Activated CD4-positive, alpha-beta memory T cell treated with anti-CD3 and anti-CD28 coated beads for 36 hours (primary cell): ENCODE measurements at places on chromosomes 6 and 20.
A peak's percentile ranks its signal among the peaks of the same experiment; 100 is the strongest.

GRCh38 chr6:41577356-41578216, 31.4 kb downstream of the FOXP4 start:
- peaks cover 4% of the 10 kb centered on the region for H3K36me3 ChIP-seq
- no peaks in the 10 kb centered on the region for H3K27me3 ChIP-seq
- H3K27ac ChIP-seq, result no peak overlapping the region
- DNase-seq, result no peak
- H3K4me1 ChIP-seq, result no peaks in the 10 kb centered on the region

DNA sequence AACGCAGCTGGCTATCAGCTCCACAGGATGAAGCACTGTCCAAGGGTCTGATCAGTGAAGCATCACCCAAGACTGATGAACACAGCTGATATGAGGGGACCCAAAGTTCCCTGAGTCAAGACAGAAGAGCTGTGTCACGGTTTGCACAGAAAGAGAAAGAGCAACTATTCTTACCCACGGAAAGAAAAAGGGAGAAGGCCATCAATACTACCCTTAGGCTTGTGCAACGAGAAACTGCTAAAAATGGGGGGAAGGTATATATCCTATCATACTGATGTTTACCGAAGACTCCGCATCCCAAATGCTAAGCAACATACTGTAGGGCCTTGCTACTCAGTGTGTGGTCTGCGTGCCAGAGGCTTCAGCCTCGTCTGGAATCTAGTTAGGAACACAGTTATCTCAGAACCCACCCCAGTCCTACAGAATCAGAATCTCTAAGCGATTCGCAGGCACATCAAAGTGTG, 665 bp downstream of the FASTKD5 start:
- peak overlapping the region; percentile 89 for H3K4me3 ChIP-seq
- peaks cover 41% of the 10 kb centered on the region for H3K4me1 ChIP-seq
- H3K36me3 ChIP-seq, result peaks cover 15% of the 10 kb centered on the region
- no peaks in the 10 kb centered on the region for H3K27me3 ChIP-seq
- H3K27ac ChIP-seq, result peak overlapping the region; percentile 95

DNA sequence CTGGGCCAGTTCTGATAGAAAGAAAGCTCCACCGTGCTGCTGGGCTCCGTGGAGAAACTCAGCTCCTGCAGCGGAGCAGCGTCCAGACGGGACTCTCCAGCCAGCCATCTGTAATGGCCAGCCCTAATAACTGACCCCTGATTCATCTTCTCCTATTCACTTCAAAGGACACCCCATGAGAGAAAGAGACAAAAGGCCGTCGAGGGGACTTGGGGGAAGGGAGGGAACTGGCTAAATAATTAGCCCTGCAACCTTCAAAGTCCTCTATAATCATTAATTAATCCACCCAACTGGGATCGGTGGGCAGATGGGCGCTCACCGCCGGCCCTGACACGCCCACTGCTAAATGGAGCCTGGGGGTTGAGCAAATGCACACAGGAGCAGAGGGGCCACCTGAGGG, 512.4 kb downstream of the CD83 start:
- no peak overlapping the region for H3K27ac ChIP-seq
- DNase-seq, result no peak
- H3K27me3 ChIP-seq, result no peaks in the 10 kb centered on the region
- peaks cover 24% of the 10 kb centered on the region for H3K4me1 ChIP-seq
- no peak overlapping the region for H3K4me3 ChIP-seq

DNA sequence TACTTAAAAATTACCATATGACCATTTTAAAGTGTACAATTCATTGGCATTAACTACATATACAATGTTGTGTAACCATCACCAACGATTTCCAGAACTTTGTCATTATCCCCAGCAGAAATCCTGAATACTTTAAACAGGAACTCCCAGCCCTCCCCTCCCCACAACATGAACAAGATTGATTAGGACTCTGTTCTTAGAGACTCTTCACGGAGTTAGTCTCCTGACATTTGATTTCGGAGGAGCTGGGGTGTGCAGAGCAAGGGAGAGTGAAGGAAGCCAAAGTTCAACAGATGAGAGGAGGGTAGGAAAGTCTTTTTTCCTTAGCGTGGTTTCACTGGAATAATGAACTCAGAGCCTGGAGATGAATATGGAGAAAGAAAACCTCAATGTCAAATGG, 17.2 kb upstream of the QKI start:
- H3K36me3 ChIP-seq, result no peaks in the 10 kb centered on the region
- H3K27ac ChIP-seq, result no peak overlapping the region
- no peak for DNase-seq
- H3K4me3 ChIP-seq, result no peak overlapping the region

DNA sequence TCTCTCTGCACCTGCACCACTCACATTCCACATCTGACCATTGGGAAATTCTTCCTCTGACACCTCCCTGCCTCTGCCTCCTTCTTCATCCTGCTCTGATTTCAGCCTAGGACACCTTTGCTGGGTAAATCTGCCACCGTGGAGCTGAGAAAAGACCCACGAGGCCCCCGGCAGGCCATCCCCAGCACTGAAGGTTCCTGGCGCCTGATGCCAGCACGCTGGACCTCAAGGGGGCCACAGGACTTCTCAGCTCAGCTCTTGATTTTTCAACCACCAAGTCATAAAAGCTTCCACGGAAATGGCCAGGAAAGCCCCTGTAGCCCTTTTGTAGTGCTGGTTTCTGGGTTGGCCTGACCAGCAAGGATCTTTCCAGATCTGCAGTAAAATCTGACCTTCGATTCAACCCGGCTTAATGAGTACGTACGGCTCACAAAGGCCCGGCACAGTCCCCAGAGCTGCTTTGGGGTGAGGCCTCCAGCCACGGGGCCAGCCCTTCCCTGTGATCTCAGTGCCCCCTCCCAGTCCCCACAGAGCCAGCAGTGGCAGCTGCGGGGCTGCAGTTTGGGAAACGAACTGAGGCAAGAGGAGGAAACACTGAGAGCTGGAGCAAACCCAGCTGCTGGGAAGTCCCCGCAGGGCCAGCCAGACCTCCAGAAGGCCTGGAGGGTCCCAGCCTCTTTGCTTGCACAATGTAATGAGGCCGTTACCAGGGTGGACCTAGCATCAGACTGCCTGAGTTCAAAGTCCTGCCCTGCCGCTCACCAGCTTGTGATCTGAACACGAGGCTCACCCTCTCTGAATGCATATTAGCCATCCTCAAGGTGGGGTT, 157.5 kb downstream of the BMP7 start:
- H3K27me3 ChIP-seq, result peaks cover 1% of the 10 kb centered on the region
- DNase-seq, result no peak
- H3K4me3 ChIP-seq, result no peak overlapping the region
- H3K36me3 ChIP-seq, result no peaks in the 10 kb centered on the region

DNA sequence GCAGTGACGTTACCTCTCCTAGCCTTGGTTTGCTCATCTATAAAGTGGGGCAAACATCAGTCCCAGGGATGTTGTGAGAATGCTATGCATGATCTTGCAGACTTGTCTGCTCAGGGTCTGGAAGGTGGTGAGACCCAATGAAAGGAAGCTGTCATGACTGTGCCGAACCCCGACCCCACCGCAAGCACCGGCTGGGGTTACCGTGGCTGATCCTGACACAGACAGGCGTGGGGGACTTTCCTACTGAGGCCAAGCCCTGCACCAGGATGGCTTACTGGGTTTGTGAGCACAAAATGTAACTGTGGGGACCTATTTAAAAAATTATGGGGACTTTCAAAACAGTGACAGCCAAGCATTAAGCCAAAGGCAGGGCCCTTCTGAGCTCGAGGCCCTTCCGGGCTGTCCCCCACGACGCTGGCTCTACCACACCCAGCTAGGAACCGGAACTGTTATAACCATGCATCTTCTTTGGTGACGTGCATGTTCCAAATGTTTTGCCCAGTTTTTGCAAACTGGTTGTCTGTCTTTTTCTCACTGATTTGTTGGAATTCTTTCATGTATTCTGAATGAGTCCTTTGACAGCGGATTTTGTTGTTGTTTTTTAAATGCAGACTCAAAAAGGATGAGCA, 76.6 kb upstream of the PMEPA1 start:
- no peak overlapping the region for H3K27ac ChIP-seq
- no peaks in the 10 kb centered on the region for H3K4me1 ChIP-seq
- no peak overlapping the region for H3K4me3 ChIP-seq
- H3K36me3 ChIP-seq, result no peaks in the 10 kb centered on the region
- no peaks in the 10 kb centered on the region for H3K27me3 ChIP-seq
